Stimulated activated CD4-positive, alpha-beta T cell treated with anti-CD3 and anti-CD28 coated beads, TNF-alpha, amount 100 ng/mL, for 4 hours (primary cell): ENCODE measurements at places on chromosomes 12 and 14.
A peak's percentile ranks its signal among the peaks of the same experiment; 100 is the strongest.

GRCh38 chr12:124609041-124609989, 41.9 kb upstream of the NCOR2 start:
- DNase-seq: peak; percentile 70

DNA sequence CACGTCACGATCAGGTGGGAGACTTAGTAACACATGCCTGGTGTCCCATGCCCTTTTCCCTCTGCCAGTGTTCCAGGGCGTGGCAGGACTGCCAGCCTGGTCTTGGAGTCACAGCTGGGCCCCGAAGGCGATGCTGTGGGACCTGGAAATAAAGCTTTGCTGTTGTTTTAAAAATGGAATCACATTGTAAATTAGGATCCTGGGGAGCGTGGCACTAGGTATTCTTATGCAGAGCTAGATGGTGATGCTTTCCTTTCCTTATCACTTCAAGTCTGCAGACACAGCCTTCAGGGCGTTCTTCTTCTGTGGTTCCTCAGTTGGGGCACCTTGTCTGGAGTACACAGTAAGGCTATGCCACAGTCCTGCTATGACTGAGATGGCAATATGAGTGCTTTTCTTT, 64.6 kb downstream of the BICD1 start:
- DNase-seq: no peak

- no peak for DNase-seq
Measured at GRCh38 chr14:75088566-75089373, 19.3 kb downstream of the ZC2HC1C start.

GRCh38 chr14:94334872-94335271, 11.7 kb upstream of the SERPINA6 start:
- DNase-seq: no peak

DNA sequence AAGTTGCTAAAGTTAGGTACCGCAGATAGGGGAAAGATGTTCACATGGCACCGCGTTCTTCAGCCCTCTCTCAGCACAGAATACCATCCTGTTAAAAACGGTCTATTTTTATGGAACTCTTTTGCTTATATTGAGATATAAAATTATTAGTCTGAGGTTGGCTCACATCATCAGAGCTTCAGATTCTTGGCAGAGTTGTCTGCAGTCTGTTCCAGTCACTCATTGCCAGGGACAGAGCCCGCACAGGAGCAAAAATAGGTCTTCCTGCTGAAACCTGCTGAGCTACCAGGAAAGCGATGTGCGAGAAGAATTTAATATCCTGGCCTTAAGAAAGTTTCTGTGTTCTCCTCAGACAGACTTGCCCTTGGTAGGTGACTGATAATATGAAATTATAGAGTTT, 249.8 kb downstream of the VRK1 start:
- DNase-seq: no peak

DNA sequence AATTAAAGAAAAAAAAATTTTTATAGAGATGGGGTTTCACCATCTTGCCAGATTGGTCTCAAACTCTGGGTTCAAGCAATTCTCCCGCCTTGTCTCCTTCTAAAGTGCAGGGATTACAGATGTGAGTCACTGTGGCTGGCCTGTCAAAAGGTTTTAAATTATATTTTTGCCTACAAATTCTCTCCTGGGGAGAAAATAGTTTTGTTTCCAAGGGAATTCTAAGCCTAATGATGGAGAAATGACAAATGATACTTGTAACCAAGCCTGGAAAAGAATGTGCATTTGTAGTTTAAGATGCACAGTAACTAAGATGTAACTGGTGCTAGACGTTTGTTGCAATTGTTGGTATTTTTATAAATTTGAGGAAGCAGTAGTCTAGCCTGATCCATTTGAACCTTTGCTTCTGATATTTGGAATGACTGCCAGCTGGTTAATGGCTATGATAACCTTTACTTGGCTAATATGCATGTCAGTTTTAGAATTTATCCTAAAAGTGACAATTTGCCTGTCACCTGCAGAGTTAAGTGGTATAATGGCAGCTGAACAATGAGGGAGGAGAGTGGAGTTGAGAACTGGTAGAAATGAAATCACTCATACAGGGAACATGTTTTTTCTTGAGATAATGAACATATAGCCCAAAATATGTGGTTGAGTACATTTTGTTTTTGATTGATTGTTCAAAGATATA, 148.0 kb downstream of the FUT8 start:
- no peak for DNase-seq

- no peak for DNase-seq
Measured at GRCh38 chr12:2287589-2287988, 234.8 kb downstream of the CACNA1C start.

- no peak for DNase-seq
Measured at GRCh38 chr12:31589598-31589903, 1.4 kb downstream of the DENND5B start.

- no peak for DNase-seq
Measured at GRCh38 chr12:83843541-83843940, 1069.1 kb downstream of the SLC6A15 start.

DNA sequence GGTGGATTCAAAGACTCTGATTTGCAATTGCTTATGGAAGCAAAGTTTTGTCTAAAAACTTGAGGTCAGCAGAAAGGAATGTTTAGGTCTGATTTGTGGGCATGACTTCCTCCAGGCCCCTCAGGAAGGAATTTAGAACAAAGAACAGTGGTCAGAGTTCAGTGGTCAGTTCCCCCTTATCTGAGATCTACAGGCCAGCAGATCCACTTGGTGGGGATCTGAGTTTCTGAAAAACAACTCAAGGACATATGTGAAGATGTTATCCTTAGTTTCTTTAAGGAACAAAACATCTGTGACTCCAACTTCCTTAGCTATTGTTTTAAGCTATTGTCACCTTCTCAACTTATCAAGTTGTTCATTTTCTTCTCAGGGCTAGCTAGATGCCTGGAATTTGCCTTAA, 28.0 kb upstream of the NAA30 start:
- no peak for DNase-seq

GRCh38 chr12:20798554-20798953, 12.0 kb upstream of the SLCO1B3 start:
- DNase-seq: no peak

GRCh38 chr14:38384741-38385140, 128.8 kb upstream of the CLEC14A start:
- DNase-seq: no peak
